ENCODE measurements at places on chromosomes 4 and X.
A peak's percentile ranks its signal among the peaks of the same experiment; 100 is the strongest.

GRCh38 chr4:177408023-177408422, 34.2 kb downstream of the AGA start:
- DNase-seq, result no peak

DNA sequence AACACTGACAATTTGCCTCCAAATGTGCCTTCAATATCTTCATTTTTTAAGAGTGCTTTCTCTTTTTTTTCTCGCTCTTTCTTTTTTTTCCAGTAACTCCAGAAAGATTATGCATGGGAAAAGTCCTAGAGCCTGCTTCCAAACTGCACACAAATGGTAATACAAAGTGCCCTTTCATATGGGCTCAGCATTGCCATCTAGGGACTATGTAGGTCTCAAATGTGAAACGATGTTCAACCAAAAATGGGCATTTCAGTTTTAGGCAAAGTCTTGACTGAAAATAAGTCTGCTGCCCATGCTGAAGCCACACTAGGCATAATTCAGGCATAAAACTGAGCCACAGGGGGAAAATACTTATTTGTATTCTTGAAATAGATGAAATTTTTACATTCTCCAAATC, 65.6 kb downstream of the SYNPO2 start:
- peak; percentile 49 for DNase-seq

DNA sequence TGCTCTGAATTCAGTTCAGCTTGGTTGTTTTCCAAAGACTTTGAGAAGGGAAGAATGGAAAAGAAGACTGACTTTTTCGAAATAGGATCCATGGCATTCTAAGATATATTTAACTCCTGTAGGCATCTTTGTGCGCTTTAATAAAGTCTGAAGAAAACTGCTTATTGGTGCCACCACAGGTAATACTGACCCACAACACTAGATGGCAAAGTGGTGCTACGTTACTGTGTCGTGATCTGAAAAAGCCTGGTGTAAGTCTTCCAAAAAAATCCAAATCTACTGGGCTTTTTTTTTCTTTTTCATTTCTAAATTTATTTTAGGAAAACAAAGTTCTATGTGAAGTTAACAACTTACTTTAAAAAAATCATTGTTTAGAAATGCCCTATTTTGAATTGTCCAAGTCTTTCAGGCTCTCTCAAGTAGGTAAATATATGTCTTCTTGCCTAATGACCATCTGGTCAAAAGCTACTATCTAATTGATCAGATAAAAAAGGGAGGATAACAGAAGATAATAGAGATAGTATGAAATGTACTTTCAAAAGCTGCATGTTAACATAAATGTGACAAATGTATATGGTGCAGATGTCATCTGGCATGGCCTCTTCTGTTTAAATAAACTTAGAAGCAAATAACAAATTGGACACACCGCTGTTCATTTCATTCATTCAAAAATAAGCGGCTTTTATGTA, 47.0 kb upstream of the MID1IP1 start:
- DNase-seq, result peak; percentile 42

DNA sequence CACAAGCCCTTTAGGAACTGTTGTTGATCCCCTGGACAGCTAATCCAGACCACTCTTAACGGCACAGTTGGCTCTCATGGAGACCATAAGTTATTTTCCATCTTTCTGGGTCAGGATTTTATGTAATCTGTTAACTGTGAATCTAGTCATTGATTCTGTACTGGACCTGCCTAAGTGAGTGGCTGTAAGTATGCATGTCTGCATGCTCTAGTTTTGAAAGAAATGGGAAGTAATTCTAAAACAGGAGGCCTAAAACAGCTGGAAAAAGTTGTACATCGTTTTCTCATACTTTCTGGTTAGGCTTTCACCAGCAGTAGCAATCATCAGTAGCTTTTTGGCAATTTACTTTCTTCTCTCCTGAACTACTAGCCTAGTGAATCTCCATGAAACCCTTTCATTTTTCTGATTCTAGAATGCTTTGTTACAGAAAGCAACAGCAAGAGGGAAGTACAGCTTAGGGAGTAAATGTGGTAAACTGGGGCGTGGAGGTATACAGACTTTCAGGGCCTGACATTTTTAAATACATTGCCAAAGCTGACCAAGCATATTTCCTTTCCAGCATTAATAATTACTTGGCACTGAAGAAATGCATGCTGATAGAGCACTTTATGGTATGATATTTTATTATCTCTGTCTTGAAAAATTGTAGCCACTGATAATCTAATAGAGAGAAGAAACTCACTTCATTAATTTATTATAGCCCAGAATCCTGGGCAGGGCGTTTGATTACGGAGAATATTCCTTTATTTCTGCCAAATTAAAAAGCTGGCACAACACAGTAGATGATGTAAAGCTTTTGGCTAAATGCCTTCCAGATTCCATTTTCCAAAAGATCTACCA, 202.7 kb downstream of the BANK1 start:
- DNase-seq, result no peak

GRCh38 chrX:153449368-153450113, 3.7 kb upstream of the TREX2 start:
- DNase-seq, result no peak

- no peak for DNase-seq
These were observed 512.6 kb upstream of the FAM241A start for GRCh38 chr4:111632641-111633151.

DNA sequence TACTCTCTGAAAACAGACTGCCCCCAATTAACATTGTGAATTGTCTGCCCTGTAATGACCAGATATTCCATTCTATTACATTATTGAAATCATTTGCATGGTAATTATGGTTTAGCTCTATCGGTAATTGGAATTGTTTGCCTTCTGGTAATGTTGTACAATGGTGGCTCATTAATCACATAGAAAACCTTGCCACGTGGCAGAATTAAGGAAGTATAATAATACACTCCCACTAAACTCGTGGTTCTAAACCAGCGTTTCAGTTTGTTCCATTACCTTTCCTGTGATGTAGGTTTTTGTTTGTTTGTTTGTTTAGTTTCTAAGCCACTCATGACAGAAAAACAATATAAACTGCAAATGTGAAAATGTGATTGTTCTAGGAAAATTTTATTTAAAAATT, 45.1 kb upstream of the TAPT1 start:
- DNase-seq, result no peak

GRCh38 chrX:114162068-114162735, 421.7 kb upstream of the HTR2C start:
- peak; percentile 26 for DNase-seq

DNA sequence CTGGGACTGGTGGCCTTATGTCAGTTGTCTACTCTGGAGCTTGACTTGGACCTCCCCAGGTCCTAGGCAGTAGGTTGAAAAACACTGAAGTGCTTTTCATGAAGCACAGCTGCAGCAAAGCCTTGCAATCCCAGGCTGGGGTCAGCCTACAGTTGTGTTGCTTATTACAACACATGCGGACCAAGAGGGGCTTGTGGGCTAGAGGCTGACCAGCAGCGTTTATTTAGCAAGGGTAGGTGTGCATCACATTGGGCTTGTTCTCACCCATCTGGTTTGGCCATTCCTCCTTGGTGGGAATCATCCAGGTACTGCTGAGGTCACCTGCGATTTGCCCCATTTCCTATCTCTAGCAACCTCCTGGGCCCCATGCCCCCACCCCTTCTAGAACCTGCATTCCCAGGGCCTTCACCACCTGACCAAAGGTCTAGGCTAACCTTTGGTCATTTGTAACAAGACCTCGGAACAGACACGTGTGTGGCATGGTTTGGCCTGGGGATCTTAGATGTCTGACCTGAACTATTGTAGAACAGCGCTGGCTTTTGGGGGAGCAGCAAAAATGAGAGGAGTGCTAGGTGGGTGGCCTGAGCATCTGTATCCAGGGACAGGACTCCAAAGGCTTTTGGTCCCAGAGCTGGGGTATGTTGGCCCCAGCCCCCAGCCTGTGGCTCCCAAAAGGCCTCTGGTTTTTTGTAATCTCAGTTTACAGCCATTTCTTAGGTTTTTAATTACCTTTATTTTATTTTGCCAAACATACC, 3.0 kb downstream of the RPL10 start:
- peak; percentile 61 for DNase-seq

GRCh38 chrX:49273181-49273727, 3.7 kb downstream of the PPP1R3F start:
- no peak for DNase-seq

GRCh38 chrX:18076434-18076833, 144.3 kb downstream of the BEND2 start:
- no peak for DNase-seq

DNA sequence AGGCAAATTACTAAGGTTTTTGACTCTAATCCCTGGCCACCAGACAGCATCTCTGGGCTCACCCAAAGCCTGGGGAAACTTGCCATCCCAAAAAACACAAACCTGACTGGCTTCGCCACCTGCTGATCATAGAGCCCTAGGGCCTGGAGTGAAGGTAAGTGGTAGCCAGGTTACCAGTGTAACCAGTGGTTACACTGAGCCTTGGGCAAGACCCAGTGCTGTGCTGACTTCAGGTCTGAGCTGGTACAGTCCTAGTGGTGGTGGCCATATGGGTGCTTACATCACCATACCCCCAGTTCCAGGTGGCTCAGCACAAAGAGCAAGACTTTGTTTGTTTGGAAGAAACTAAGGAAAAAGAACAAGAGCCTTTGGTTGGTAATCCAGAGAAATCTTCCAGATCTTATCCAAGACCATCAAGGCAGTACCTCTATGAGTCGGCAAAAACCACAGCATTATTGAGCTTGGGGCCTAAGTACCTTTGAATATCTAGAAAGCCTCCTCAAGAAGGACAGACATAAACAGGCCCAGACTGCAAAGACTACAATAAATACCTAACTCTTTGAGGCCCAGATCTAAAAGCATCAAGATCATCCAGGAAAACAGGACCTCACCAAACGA, 13.7 kb downstream of the MED14 start:
- DNase-seq, result peak; percentile 55

DNA sequence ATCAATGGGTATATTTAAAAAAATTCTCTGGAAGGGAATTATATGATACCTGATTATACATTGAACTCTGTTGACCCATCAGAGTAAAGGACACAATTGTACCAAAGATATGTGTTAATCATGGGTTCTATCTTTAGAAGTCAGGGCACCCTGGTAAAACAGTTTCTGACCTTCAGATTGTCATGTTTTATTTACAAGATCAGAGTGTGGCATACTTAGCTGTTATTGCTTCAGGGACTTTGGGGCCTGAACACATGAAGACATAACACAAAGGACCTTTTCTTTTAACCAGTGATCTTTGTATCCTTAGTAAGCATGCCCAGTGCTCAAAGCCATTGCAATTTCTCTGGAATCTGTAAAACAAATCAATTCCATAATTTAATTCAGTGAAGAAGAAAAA, 204.8 kb upstream of the RPS6KA3 start:
- DNase-seq, result no peak

DNA sequence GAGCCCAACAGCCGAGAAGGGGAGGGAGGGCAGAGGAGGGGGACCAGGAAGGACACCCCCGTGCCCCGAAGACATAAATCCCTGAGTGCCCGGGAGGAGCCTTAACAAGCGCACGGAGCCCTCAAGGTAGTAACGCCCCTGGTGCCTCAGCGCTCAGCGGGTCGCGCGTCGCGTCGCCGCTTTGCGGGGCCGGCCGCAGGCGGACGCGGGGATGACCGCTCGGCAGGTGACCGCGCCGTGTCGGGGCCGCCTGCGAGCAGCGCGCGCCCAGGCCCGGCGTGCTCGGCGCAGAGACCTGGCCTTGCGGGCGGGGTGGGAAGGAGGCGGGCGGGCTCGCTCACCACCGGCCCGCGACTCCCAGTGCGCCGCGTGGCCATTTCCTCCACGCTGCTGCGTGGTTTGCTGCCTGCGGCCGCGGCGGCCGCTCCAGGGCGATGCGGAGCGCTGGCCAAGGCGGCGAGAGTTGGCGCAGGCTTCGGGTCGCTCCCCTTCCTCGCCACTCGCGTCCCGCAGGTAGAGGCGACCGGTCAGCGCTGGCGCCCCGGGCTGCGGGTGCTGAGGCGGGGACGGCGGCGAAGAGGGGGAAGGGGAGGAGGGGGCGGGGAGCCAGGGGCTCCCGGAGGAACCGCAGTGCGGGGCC, 632 bp downstream of the CCSER1 start:
- DNase-seq, result no peak

DNA sequence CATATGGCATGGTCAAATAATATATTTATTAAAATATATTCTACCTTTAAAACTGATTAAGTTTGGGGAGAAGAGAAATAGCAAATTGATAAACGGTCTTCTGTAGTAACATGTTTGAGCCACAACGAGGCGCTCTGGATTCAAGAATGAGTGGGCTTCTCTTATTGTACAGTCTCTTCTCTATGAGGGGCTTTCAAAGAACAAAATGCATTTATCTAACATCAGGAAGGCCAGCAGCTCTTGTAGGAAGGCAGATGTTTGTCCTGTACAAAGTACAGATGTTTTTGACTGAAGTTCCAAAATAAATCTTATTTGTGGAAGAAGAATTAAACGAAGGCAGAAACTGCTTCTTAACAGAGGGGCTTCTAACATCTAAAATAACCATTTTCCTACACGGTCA, 153.6 kb downstream of the RASL11B start:
- DNase-seq, result no peak

- DNase-seq, result peak; percentile 2
These were observed 20.7 kb upstream of the SLC25A31 start for GRCh38 chr4:127709456-127709855.

DNA sequence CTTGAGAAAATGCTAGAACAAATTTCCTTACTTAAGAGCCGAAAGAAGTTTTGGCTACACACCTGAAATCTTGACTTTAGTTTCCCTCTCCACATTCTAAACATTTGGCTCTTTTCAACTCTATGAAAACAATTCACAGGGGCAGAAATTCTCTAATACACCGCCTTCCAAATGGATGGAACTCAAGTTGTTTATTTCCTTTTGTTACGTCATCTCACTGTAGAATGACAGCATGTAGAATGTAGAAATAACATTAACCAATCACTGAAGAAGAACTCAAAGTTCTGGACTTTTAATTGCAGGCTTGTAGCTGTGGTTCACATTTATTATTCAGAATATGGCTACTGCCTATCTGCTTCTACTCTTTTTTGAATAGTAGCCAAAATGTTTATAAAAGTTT, 1.9 kb downstream of the DMP1 start:
- DNase-seq, result no peak

- peak; percentile 77 for DNase-seq
These were observed 84.6 kb downstream of the TSPAN5 start for GRCh38 chr4:98573791-98574190.

- peak; percentile 85 for DNase-seq
These were observed 11.6 kb downstream of the PAGE4 start for GRCh38 chrX:49840679-49841078.

GRCh38 chr4:169045862-169046584, 36.0 kb upstream of the CBR4 start:
- DNase-seq, result no peak

DNA sequence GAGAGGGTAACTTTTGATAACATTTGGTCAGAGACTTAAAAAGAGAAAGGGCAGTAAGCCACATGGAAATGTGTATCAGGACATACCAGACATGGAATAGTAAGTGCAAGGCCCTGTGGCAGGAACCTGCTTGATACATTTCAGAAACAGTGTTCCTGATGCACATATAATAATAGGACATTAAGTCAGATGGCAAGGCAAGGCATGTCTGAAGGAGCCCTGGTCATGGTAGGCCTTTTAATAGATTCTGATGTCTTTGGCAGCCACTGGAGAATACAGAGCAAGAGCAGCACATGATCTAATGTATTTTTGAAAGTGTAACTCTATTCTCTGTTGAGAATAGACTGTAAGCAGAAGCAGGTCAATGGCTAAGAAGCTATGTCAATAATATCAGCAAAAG, 279.7 kb downstream of the CAMK2D start:
- no peak for DNase-seq
